ENCODE measurements at places on chromosomes 2 and 18. TPM values are rescaled to one million over a fixed set of nuclear protein-coding genes. Genes with fewer than 3 reads are reported as not detected.

Gene AQP12B
- polyA plus RNA-seq: 2.8 TPM

Gene MATN3
- 3.0 TPM for polyA plus RNA-seq

Gene ITPRIPL1
- polyA plus RNA-seq: 3.9 TPM

Gene EMILIN1
- 79.5 TPM for polyA plus RNA-seq

Gene ATAD2B
- polyA plus RNA-seq: 20.1 TPM

Gene PROKR1
- polyA plus RNA-seq: 0.25 TPM

Gene FAP
- polyA plus RNA-seq: 11.9 TPM

Gene TPGS2
- 114 TPM for polyA plus RNA-seq

Gene POTEJ
- 0.08 TPM for polyA plus RNA-seq

Gene ABCG8
- 1.1 TPM for polyA plus RNA-seq

Gene UCN
- 1.5 TPM for polyA plus RNA-seq

Gene C1QL2
- polyA plus RNA-seq: not detected

Gene SKOR2
- 0.03 TPM for polyA plus RNA-seq

Gene ST8SIA5
- 0.86 TPM for polyA plus RNA-seq

Gene UNC80
- 1.8 TPM for polyA plus RNA-seq

Gene ARHGEF33
- polyA plus RNA-seq: 1.5 TPM

Gene RRM2
- polyA plus RNA-seq: 47.3 TPM

DNA sequence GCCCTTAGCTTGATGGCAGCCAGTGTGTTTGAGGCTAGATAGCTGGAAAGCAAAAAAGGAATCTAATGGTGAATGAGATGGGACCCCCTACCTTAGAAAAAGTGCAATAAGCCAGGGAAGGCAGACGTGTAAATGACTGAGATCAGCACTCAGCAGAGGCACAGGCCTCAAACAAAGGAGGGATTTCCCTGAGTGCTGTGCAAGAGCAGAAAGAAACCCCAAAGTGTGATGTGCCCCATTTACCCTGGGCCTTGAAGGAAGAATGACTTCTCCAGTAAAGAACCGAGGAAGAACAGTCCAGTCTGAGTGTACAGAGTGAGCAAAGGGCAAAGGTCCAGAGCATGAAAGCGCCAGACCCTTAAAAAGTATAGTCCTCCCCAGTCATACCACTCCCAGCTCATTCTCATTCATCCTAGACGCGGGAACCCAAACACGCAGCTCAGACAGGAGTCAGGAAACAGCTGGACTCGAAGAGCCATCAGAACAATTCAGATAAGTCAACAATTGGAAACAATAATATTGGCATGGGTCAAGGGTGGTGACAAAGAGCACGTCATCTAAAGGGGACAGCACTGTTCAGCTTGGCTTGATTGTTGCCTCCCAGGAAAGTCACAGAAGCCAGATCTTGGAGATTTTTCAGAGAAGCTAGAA is 121.7 kb downstream of the INO80D start:
- no peak for DNase-seq

DNA sequence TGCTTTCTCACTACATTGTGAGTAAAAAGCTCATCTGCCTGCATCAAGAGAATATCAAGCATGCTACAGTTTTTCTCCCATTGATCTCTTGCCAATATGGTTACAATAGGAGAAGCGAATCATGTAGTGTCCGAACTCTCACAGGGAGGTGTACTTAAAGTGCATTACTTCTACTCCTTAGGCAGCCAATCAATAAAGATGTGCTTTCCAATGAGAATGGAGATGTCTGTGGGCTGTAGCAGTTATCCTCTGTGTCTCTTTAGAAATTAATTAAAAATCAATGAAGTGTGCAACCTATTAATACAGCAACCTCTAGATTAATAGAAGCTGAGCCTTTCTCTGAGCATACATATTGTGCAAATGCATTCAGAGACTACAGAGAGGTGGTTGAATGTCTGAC is 883.7 kb downstream of the CPS1 start:
- DNase-seq: no peak

- no peak for DNase-seq
Measured at GRCh38 chr2:190180313-190181122, 118.0 kb upstream of the MSTN start.

DNA sequence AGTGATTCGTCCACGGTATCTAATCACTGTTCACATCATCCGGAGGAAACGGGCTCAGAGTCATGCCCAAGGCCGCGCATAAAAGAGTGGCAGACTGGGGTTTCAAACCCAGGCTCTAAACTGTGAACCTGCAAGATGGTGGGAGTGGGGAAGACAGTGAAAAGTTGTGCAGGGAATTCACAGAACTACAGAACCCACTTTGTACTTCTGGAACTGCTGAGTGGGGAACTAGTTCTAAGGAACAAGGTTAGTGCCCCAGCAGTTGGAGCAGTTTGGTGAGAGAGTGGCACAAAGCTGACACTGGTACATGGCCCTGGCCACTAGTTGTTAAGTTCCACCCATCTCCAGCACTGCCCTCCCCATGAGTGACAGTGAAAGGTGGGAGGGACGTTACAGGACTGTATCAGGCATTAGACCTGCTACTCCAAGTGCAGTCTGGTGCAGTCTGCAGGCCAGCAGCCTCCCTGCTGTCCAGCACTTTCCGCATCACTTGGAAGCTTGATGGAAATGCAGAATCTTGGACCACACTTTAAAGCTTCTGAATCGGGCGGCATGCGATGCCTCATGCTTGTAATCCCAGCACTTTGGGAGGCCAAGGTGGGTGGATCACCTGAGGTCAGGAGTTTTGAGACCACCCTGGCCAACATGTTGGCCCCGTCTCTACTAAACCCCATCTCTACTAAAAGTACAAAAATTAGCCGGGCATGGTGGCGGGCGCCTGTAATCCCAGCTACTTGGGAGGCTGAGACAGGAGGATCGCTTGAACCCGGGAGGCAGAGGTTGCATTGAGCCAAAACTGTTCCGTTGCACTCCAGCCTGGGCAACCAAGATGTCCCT is 47.3 kb downstream of the C2orf42 start:
- DNase-seq: no peak

- no peak for DNase-seq
Measured at GRCh38 chr18:44793685-44794084, 113.0 kb downstream of the SETBP1 start.

DNA sequence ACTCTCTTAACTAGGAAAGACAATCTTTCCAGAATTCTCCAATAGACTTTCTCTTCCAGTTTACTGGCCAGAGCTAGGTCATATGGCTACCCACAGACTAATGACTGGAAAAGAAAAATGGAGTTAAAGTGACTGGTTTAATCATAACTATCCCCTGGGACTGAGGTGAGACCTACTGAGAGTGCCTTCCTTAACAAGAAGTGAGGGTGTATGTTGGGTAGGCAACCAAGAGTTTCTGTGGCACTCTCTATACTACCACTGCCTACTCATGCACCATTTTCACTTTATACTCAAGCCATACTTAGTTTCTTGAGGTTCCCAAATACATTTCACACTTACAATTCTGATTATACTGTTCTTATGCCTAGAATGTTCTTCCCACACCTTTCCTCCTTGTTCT is 6.9 kb upstream of the GFPT1 start:
- no peak for DNase-seq

- no peak for DNase-seq
Measured at GRCh38 chr18:32910694-32911296, 138.0 kb upstream of the KLHL14 start.

DNA sequence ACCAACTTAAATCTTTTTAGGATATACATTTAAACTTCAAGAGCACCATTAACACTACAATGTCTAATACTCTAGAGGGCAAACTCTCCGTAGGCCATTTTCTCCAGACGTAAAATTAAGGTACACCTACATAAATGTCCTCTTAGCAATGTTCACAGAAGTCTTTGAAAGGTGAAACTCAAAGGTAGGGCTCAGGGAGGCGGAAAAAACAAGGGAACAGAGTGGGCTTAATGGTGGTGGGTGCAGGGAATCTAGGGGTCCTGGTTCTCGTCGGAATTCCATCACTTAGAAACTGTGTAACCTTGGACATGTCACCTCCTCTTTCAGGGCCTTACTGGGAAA is 668 bp downstream of the NFU1 start:
- no peak for DNase-seq

DNA sequence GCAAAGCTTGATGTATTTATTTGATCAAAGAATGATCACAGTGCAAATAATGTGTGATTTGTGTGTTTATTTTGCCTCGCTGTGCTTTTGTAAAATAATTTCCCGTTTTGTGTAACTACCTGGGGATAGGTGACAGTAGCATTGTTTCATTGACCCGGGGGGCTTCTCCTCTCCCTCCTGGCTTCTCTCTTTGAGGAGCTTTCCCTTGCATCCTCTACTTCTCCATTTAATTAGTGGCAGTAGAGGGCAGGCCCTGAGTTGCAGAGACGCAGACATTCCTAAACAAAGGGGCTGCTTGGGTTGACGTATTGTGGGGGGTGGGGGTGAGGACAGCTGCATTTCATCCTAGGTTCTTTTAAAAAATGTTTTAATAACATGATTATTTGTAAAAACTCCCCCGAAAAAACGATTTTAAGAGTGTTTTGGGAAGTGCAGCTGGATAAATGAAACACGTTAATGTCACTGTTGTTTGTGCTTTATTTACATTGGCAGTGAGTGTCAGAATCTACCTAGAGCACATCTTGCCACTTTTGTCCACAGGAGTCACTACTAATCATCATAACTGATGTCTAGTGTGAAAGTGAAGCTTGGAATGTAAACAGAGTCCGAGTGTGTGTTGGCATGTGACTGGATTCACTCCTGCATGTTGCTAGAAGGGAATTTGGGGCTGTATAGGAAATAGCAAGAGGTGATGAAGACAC is 2.2 kb downstream of the NEDD4L start:
- no peak for DNase-seq

- no peak for DNase-seq
Measured at GRCh38 chr2:133838642-133839365, 270.5 kb upstream of the NCKAP5 start.

- no peak for DNase-seq
Measured at GRCh38 chr2:227420087-227421052, 32.6 kb upstream of the SCYGR1 start.

DNA sequence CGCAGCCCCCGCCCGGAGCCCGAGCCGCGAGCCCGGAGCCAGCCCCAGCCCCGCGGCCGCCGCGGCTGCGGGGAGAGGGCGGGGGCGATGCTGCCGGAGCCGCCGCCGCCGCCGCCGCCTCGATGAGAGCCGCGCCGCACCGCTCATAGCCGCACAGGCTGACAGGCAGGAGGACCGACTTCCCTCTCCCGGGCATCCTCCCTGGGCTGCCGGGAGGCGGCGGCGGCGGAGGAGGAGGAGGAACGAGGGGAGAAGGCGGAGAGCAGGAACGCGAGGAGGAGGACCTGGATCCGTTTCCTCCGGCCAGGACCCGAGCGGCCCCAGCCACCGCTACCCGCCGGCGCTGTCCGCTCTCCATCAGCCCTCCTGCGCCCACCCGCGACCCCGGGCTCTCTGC is 370 bp downstream of the KLHL29 start:
- DNase-seq: no peak

- DNase-seq: peak; percentile 99
Measured at GRCh38 chr2:197434541-197435513, at the start of gene SF3B1. SF3B1 (minus strand) TSS chr2:197435028; CDS start chr2:197434999, 29 bp downstream.

- no peak for DNase-seq
Measured at GRCh38 chr2:47528874-47529273, 125.9 kb downstream of the MSH2 start.

DNA sequence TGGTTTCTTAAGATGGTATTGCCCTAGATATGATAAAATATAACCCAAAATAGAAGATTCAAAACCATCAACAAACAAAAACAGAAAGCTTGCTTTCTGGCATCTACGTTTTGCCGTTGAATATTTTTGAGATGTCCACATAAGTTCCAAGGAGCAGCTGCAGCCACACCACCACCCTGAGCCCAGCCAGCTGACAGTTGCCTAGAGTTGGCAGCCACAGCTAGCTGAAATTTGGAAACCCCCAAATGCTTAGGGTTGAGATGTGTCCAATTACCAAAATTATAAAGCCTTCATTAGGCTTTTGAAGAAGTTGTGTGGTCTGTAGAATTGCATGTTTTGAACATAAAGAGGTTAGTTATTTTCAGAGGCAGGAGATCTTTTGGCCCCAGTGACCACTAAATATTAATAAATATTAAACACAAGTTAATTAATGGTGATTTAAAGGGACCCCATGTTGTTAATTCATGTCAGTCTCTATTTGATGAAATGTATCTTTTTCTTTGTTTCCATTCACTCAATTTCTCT is 118.1 kb upstream of the DTNA start:
- DNase-seq: no peak

- DNase-seq: no peak
Measured at GRCh38 chr2:226905718-226906117, 69.9 kb downstream of the RHBDD1 start.

DNA sequence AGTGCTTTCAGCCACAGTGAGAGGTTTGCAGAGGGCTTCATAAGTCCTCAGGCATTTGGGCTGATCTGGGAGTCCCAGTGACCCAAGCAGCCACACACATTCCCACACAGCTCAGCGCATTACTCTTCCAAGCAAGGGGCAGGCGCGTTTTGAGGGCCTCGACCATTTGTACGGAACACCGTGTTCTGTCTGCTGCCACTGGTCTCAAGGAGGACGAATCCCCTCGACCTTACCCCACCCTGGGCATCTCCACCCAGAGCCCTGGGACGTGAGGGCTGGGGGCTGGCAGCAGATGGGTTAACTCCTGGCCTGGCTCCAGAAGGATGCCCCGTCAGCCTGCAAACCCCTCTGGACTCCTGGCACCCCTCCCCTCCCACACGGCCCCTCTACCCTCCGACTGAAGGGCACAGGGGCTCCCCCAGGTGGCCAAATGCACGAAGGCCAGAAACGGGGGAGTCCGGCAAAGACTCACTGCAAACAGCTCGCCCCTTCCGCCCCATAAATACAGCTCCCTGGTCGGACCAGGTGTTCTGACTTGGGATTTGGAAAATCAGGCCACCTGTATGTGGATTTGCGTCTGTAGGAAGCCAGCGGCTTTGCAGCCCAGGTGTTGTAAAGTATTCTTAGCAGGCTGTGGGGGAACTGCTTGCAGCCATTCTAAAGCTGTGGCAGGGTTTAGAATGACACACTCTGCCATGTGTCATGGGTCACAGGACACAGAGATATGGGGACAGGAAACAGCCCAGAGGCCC is 33.6 kb upstream of the PTMA start:
- no peak for DNase-seq

DNA sequence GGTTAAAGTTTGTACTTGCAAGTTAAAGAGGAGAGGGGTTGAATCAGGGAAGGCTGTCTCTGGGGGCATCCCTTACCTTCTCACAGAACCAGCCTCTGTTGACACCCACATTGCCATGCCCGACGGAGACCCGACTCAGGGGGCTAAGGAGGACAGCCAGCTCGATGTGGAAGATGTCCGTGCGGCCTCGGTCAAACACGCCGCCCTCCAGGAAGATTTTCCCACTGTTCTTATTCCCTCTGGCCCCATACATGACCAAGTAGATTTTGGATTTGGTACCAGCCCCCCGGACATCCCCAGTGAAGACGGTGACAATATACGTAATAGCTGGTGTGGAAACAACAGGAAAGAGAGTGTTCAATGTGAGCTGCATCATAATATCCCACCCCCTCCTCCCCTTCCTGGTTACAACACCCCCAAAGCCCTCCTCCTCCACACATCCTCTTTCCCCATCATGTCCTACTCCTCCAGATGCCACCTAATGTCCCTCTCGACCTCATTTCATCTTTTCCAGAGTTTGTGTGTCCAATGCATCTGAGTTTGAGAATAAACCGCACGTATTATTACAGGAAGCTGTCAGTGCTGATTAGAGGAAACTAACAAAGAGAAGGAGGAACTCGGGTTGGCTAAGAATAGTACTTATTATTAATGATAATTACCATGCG is 55.7 kb downstream of the LOXHD1 start:
- DNase-seq: no peak
